ENCODE measurements at places on chromosomes 1 and 21.
A peak's percentile ranks its signal among the peaks of the same experiment; 100 is the strongest.

- no peak for DNase-seq
Measured at GRCh38 chr1:223792046-223792445, 53.7 kb downstream of the TP53BP2 start.

DNA sequence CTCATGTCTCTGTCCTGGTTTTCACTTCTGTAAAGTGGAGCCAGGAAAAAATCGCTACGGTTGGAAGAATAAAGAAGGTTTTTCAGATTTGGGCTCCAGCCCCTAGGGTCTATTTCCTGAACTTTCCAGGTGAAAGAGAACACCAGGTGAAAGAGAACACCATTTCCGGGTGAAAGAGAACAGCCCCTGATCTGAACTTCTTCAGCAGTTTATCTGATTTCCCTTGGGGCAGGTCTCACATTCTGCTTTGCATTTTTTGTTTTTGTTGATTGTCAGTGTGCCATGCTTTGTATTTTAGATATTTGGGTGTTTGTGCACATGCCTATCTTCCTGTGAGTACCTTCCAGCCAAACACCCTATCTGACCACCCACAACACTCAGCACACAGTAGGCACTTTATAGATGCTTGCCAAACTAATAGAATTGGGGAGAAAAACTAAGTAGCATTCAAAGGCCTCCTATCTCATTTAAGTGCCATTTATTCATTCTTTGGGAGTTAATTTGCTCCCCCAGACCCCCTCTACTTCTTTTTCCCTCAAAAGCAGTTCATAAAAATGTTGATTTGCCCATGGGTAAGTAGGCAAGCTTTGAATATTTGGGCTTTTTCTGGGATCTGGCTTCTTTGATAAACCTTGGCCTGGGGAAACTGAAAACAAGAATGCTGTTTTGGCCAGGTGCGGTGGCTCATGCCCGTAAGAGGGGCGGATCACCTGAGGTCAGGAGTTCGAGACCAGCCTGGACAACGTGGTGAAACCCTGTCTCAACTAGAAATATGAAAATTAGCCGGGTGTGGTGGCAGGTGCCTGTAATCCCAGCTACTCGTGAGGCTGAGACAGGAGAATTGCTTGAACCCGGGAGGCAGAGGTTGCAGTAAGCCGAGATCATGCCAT, 2.2 kb downstream of the NAV1 start:
- no peak for DNase-seq

- DNase-seq = no peak
Measured at GRCh38 chr1:111719674-111720132, 19.5 kb downstream of the INKA2 start.

DNA sequence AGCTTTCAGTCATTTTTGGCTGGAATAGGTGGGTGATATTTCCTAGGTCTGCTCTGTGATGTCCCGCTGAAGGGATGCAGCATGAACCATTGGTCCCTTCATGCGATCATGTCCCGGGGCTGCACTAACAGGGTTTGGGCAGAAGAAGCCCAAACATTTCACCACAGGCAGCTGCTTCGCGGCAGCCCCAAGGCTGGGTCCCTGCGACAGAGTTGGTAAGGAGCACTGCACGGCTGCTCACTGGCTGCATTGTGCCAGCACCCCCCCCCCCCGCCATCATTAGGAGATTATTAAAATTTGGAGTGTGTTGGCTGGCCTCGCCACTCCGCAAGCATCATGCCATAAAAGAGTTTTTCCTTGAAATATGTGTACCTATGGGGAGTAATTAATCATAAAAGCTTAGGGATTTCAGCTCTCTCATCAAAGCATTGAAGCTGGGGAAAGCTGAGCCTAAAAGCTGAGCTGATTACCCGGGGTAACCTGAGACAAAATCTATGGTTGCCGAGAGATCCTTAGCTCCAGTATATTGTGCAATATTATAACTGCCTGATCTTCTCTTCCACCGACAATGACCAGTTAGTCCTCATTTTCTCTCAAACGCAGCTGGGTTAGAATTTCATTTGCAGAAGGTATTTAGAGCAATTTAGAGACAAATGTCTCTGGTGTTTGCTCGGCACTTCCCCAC, 62.5 kb downstream of the PEX14 start:
- DNase-seq = no peak

DNA sequence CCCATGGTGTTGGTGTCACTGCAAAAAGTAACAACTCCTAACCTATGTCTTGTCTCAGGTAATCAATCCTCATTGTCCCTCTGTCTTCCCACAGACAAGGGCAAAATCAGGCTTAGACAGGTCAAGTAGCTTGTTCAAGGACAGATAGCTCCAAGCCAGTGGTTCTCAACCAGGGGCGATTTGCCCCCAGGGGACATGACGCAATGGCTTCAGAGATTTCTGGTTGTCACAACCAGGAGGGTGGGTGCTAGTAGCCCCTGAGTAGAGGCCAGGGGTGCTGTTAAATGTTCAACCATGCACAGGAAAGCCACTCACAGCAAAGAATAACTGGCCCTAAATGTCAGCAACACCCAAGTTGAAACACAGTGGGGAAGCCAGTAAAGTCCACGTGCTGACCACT, 178.9 kb downstream of the RUNX1 start:
- DNase-seq = no peak

DNA sequence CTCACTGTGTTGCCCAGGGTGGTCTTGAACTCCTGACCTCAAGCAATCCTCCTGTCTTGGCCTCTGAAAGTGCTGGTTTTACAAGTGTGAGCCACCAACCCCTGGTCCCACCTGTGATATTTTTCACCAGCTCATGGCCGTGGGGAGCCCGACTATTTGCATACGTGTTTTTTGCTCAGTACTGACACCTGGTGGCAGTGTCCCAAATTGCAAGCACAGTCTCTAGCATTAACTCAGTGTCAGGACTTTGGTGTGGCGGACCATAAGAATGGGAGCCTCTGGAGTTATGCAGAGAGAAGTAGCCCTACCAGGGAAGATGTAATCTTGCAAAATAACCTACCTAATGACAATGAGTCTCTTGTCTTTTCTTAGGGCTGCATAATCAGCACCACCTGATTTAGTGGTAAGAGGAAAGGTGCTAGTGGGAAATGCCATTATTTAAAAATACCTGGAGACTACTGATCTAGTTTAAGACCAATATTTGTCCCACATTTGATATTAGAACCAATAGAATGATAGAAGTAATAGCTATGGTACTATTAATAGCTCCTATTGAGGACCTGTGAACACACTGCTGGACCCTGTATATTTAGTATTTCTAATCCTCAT, 305.4 kb downstream of the DISC1 start:
- DNase-seq = peak; percentile 32

DNA sequence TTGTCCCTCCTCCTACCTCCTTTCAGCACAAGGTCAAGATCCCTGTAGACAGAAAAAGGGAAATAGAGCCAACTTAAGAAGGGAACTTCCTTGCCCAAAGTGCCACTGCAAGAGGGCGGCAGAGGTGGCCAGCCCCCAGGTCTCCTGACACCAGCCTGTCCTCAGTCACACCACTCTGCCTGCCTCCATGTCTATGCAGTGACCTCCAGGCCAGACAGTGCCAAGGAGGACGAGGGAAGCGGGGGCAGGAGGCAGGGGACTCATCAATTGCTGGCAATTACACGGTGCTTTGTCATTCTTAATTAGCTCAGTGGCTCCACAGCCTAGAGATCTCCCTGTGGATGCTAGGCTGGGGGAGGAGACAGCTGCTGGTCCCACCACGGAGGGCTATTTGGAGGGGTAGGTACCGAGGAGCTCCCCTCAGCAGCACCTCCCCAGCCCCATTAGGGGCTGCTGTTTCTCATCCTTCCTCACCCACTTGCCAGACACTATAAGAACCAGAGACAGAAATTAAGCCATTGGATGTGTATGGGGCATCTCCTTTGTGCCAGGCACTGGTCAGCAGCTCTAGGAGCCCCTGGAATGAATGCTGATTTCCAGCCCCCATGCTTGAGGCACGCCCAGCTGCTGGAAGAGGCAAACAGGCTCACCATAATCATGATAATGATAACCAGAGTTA, 6.1 kb upstream of the LDLRAP1 start:
- DNase-seq = no peak

GRCh38 chr1:107247679-107248078, 106.8 kb downstream of the NTNG1 start:
- DNase-seq = no peak

DNA sequence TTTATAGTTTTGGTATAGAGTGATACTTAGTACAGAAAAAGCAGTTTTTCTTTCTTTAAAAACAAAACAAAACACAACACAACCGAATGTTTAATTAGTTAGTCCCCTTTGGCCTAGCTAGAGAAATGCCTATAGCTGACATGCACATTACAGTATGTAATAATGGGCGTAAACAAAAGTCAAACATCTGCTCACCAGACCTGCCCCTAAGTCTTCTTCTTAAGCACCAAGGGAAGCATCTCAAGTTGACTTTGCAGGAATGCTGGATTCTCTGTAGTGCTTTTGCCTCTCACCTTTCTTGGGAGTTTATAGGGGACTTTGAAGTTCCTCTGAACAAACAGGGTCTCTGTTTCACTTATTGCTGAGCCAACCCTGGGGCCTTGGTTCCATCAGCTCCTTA, 143.7 kb downstream of the TM2D1 start:
- DNase-seq = no peak

DNA sequence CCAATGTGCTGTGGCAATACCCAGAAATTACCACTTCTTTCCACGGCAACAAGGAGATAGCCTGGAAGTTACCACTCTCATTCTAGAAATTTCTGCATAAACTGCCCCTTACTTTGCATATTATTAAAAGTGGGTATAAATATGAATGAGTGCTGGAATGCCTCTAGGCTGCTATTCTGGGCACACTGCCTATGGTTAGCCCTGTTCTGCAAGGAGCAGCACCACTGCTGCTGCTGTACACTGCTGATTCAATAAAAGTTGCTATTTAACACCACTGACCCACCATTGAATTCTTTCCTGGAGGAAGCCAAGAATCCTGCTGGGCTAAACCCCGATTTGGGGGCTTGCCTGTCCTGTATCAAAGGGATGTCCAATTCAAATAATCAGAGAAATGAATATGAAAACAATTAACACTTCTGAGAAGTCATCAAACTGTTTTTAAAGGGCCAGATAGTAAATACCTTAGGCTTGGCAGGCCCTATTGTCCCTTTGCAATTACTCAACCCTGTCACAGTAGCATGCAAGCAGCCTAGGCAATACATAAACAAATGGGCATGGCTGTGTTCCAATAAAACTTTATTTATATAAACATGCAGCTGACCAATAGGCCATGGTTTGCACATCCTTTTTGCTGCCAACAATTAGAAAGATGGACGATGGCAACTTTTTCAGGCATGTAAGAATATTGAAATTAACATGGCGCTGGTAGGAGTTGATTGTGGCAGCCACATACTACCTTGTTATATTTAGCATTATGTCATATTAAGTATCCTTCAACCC, 369.4 kb upstream of the B3GALT2 start:
- DNase-seq = no peak

DNA sequence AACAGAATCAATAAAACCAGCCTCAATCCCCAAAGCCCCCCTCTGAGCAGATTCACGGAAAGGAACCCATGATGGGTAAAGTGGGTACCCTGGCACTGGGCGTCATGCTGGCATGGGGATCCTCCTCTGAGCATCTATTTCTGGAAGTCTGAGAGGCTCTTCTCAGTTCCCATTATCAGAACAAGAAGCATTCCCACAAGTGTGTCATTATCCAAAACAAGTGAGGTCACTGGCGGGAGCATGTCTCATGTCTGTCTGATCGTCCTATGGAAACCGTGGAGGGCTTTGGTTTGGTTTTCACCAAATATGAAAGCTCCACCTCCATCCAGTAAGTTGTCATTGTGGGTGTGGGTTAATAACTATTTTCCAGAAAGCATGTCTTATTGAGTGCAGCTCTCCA, 70.7 kb downstream of the PGM1 start:
- no peak for DNase-seq

DNA sequence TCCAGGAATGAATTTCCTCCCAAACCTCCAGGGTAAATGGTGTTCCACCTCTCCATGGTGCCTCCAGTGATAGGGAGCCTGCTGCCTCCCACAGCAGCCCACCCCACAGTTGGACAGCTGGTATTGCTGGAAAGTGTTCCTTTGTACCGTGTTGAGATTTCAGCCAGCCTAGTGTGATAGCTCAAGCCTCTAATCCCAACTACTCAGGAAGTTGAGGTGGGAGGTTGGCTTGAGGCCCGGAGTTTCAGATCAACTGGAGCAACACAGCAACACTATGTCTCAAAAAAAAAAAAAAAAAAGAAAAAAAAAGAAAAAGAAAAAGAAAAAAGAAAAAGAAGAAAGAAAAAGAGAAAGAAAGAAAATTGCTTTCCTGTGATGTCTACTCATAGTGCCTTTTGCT, 96.1 kb downstream of the CHD1L start:
- DNase-seq = no peak

DNA sequence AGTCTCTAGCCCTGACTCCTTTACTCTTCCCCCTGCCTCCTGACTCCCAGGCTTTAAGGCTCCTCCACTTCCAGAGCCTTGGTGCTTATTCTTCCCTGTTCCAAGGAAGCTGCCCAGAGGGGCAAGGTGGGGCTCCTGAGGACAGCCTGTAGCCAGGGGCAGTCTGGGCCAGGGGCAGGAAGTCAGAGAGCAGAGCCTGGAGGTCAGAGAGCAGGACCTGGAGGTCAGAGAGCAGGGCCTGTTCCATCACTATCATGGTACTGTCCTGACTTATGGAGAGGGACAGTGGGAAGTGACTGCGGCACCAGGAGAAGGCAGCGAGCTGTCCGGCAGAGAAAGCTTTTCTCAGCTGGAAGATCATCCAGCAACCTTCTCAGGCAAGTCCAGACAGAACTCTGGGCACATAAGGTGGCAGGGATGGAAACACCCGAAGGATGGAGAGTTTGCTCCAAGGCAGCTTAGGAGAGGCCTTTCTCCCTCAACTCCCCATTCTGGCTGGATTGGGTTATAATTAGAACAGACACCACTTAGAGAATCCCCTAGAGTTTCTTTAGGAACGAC, 25.0 kb downstream of the PLXNA2 start:
- DNase-seq = no peak

- peak; percentile 60 for DNase-seq
Measured at GRCh38 chr1:208093754-208094719, 150.1 kb downstream of the PLXNA2 start.

GRCh38 chr1:94679332-94680038, 137.9 kb upstream of the F3 start:
- no peak for DNase-seq

DNA sequence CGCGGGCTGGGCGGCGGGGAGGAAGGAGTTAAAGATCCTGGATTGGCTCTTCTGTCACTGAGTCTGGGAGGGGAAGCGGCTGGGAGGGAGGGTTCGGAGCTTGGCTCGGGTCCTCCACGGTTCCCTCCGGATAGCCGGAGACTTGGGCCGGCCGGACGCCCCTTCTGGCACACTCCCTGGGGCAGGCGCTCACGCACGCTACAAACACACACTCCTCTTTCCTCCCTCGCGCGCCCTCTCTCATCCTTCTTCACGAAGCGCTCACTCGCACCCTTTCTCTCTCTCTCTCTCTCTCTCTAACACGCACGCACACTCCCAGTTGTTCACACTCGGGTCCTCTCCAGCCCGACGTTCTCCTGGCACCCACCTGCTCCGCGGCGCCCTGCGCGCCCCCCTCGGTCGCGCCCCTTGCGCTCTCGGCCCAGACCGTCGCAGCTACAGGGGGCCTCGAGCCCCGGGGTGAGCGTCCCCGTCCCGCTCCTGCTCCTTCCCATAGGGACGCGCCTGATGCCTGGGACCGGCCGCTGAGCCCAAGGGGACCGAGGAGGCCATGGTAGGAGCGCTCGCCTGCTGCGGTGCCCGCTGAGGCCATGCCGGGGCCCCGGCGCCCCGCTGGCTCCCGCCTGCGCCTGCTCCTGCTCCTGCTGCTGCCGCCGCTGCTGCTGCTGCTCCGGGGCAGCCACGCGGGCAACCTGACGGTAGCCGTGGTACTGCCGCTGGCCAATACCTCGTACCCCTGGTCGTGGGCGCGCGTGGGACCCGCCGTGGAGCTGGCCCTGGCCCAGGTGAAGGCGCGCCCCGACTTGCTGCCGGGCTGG, at the start of gene NPR1:
Gene NPR1 (plus strand): TSS at position 170 of the 818 bp plus-strand sequence. CDS start 421 bp downstream, at position 591.
- DNase-seq = no peak
